ENCODE measurements at places on chromosomes 12 and 14.

- DNase-seq = no peak
Observed at GRCh38 chr12:5921027-5921909, 23.8 kb downstream of the ANO2 start.

GRCh38 chr14:73381380-73382013, 76.8 kb downstream of the NUMB start:
- no peak for DNase-seq

DNA sequence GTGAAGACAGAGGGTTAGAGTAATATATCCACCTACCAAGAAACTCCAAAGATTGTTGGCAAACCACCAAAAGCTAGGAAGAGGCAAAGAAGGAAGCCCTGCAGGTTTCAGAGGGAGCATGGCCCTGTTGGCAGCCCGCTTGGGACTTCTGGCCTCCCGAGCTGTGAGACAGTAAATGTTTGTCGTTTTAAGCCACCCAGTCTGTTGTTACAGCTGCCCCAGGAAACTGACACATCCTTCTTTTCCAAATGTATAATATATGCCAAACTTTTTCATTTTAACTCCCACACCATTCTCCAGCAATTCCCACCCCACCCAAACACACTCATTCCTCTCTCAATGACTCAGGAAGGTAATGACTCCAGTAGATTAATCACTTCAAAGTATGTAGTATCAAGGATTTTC, 74.0 kb downstream of the RPS29 start:
- DNase-seq = no peak

- no peak for DNase-seq
Observed at GRCh38 chr12:2764398-2764797, 30.4 kb upstream of the FKBP4 start.

GRCh38 chr14:63545431-63545830, 2.3 kb upstream of the PPP2R5E start:
- no peak for DNase-seq

- no peak for DNase-seq
Observed at GRCh38 chr14:89041257-89041582, 216.8 kb downstream of the TTC8 start.

- no peak for DNase-seq
Observed at GRCh38 chr12:52178443-52178842, 13.4 kb downstream of the KRT80 start.

DNA sequence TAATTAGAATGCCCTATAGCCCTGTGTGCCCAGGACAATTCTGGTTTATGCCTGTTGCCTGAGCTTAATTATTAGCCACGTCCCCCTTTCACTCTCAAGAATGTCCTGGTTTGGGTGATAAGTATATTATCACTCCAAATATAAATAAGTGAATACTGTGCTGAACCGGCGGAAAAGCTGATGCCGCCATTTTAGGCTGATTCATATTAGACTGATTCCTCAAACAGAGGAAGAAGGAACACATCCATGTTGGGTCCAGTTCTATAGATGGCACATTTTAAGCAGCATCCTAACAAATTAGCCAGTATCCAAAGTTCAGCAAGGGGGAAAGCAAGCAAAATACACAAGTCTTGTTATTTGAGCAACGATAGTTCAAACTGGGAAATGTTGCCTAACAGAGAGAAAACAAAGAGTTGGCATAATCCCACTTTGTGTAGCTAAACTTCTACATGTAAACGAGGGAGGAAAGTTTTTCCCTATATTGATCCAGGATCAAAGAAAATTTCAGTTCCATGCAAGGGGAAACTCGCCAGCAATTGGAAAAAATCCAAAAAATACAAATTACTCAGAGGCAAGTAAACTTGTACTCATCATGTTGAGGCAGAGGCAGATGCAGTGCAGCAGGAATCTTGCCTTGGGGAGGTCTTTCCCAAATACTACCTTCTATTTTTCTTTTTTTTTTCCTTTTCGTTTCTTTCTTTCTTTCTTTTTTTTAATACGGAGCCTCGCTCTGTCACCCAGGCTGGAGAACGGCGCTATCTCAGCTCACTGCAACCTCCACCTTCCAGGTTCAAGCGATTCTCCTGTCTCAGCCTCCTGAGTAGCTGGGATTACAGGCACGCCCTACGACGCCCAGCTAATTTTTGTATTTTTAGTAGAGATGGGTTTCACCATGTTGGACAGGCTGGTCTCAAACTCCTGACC, 96.2 kb downstream of the ITPR2 start:
- DNase-seq = no peak

- no peak for DNase-seq
Observed at GRCh38 chr14:71013551-71014192, 106.4 kb downstream of the PCNX1 start.

GRCh38 chr12:4745249-4745648, 25.0 kb downstream of the GALNT8 start:
- no peak for DNase-seq
